NCI-H1048 (cell line): ENCODE measurements at places on chromosomes 16 and 17.

DNA sequence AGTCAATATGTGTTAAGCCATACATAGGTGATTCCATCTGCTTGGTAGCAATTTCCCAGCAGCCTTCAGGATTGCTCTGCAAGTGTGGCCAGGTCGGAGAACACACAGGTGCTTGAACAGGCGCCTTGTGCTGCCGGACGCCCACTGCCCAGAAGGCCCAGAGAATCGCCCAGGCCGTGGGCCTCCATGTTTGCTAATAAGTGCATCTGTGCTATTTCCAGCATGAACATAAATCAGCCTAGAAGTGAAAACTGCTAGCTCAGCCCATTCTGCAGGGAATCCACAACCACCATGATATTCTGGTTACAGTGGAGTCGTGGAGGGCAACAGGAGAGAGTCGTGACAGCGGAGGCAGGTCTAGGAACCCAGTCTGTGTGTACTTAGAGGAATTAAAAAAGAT lies 78.1 kb downstream of the ZFHX3 start:
- no peak for DNase-seq

- DNase-seq: no peak
Observed at GRCh38 chr17:48215583-48216139, 108.1 kb downstream of the SNX11 start.

- no peak for DNase-seq
Observed at GRCh38 chr17:75514299-75514918, 928 bp downstream of the CASKIN2 start.

DNA sequence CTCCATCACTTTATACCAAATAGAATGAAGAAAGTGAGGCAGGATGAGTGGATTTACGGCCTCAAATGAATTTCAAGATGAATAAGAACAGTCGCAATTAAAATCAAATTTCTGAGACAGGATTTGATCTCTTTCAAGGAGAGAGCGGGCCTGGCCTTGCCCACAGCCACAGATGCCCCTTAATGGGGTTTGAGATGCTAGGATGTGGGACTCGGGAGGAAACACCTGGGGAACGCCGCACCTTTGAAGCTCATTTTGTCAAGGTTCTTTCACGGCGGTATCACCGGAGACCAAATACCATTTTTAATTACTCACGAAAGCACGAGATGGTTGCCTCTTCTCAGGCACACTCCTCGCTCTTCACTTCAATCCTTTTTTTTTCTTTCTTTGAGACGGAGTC lies 178.1 kb upstream of the SDK2 start:
- no peak for DNase-seq

GRCh38 chr16:70430667-70431536 lies 8.0 kb downstream of the ST3GAL2 start:
- no peak for DNase-seq

DNA sequence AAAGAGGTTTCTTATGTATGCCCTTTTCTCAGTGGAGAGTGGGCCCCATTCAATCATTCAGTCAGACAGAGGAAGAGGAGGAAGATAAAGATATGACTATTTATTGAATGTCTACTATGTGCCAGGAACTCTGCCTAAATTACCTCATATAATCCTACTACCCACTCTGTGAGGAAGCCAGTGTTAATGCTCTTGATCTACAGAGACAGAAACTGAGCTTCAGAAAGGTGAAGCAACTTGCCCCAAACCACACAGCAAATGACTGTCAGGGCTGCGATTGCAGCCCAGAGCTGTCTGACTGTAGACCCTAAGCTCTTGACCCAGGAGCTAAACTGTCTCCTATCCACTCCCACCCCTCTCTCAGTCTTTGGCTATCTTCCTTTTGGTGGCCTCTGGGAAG lies 8.4 kb downstream of the SRCIN1 start:
- DNase-seq: no peak

DNA sequence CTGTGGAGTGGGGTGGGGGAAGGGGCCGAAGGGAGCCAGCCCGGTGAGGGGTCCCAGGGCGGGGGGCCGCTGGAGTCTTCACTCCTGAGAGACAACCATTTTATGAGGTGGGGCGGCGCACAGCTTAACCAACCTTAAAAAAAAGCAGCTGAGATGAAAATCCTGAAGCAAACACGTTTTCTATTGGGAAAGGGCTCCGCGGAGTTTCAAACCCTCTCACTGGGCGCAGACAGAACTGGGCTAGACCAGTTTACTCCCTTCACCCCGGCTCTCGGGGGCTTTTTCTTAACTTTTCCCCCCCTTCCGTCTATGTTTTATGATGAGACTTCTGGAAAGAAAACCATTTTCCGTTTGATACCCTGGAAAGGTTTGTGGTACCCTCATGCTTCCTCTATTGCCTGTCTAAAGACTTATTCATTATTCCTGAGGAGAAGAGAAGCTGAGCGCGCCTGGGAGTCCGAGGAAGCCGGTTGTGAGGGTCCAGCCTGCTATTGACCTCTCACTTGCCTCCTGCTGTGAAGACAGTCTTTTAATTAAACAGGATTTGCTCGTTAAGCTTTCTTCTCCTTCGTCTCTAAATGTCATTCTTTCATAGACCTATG lies 482 bp upstream of the SSH2 start:
- no peak for DNase-seq

- DNase-seq: no peak
Observed at GRCh38 chr17:72422204-72422504, 301.3 kb downstream of the SOX9 start.

GRCh38 chr16:51696376-51696775 lies 545.3 kb upstream of the SALL1 start:
- no peak for DNase-seq

- DNase-seq: no peak
Observed at GRCh38 chr17:8056976-8057625, 18.2 kb downstream of the ALOX15B start.

DNA sequence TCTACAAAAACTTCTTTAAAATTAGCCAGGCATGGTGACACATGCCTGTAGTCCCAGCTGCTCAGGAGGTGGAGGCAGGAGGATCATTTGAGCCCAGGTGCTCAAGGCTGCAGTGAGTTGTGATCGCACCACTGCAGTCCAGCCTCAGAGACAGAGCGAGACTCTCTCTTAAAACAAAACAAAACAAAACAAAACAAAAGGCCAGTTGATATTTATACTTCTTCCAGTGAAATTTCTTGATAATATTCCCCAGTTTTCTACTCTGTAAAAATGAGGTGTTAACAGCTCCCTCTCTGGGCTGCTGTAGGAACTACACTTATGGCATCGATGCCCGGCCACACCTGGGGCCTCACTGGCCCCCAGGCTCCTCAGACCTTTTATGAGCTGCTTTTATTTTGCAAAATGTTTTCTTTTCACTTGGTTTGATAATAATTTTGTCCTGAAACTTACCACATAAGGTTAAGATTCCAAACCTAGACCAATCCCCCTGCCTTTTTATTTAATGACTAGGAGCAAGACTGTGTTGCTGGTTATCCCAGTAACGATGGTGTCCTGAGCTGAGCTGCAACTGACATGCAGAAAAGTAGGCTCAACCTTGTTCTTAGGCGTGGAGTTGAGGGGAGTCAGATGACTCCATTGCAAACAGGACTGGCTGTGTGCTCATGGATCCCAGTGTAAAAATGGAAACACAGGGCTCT lies 17.6 kb downstream of the MAPK8IP3 start:
- no peak for DNase-seq

DNA sequence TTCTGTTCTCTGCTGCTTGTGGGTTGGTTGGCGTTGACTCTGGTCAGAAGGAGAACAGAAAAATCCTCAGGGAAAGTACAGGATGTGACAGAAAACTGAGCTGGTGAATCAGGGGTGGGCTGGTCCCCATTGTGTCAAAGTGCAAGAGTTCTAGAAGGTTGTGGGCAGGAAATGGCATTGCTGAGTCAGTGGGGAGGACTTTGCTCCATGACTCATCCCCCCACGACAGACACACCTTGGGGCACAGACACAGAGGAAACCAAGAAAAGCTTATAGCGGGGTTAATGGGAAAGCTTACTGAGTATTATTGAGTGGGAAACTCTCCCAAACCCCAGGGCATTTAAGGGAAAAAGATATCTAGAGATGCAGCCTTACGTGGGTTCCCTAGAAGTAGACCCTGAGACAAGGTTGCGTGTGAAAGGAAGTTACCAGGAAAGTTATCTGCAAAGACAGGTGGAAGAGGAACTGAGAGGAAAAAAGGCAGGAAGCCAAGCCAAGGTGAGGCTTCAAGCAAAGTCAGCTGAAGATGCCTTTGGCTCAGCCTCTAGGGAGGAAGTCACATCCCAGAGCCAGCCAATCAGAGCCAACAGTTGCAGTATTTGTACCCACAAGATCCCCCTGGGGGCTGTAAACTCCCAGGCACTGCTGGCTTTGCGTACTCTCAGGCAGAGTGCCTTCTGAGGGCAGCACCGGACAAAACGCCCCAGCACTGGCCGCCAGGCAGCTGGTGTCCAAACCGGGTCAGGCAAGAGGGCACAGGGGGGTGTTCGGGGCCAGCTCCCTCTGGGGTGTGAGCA lies 86.4 kb downstream of the FOXL1 start:
- DNase-seq: no peak

GRCh38 chr17:48484850-48485249 lies 46.0 kb downstream of the HOXB1 start:
- DNase-seq: no peak

DNA sequence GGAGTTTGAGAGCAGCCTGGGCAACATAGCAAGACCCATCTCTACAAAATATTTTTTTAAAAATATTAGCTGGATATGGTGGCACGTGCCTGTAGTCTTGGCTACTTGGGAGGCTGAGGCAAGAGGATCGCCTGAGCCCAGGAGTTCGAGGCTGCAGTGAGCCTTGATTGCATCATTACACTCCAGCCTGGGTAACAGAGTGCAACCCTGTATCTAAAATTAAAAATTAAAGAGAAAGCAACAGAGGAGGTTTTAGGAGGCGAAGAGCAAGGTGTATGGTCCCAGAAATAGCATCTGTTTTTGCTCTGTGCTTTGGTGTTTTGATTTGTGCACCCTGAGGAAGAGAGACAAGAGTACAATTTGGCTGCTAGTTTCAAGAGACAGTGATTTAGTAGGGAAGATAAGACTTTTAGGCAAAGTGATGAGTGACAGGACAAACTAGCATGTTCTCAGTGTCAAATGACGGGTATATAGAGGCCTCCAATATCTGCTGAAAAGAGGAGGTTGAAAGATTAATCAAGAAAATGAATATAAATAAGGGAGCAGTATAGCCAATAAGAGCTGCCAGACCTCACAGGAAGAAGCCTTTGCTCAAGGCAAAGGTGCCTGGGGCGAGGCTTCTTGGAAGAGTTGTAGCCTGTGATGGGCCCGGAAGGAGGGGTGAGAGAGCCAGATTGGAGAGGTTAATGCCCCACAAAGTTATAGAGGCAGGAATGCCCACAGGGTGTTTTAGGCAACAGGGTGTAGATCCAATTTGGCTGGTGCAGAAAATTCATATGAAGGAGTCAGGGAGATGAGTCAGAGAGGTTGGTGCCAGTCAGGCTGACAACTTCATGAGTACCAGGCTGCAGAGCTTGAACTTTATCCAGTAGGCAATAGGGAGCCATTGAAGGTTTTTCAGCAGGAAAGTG lies 11.4 kb downstream of the HLF start:
- DNase-seq: no peak

DNA sequence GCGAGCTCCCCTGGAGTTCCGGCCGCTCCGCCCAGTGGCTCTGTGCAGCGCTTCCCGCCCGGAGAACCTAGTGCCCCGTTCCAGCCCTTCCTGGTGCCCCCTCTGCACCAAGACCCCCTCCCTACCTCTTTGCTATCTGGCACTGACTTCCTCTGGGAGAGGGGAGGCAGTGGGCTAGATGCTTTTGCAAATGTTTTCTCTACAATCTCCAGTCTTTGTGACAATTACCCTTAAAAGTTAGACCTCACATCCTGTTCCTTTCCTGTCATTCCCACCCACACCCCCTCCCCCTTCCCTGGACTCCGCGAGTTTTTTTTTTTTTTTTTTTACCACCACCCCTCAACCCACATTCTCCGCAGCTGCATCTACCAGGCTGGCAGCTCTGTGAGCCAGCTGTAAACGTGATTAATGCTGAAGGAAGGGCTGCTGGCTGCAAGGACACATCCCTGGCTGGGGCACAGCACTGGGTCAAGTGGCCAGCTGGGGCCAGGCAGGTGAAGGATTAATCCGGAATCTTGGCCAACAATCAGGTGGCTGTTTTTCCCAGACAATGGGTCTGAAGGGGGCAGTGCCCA lies 101.5 kb downstream of the MGAT5B start:
- DNase-seq: no peak

DNA sequence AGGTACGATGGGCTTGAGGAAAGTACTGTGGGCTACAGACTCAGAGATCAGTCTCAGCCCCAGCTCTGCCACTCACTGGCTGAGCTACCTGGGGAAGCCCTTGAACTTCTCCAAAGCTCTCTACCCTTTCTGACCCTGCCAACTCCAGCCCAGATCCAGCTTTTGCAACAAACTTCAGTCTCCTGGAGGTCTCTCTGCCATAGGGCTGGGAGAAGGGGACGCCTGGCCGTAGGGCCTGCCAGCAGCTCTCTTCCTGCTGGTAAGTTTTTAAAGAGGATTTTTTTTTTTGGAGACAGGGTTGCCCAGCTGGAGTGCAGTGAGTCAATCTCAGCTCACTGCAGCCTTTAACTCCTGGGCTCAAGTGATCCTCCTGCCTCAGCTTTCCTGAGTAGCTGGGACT lies 11.5 kb downstream of the INPP5K start:
- no peak for DNase-seq

DNA sequence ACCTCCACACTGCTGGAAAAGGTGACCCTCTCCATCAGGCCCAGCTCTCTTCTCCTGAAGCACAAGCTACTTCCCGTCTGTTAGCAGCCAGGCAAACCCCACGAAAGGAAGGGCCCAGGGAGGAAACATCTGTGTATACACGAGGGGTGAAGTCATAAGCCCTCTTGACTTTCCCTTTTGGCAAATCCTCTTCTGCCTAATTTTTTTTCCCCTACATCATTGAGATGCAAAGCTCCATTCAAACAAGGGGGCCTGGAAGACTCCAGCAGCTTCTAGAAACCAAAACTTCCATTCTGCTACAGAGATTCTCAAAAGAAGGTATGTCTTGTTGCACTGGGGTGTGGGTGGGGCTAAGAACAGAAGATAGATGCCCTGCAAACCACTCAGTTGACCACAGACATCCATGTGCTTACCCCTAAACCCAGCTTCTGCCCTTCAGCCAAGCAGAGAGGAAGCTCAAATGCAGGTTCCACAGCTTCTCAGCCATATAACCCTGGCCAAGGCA lies 145.6 kb upstream of the RCVRN start:
- no peak for DNase-seq

DNA sequence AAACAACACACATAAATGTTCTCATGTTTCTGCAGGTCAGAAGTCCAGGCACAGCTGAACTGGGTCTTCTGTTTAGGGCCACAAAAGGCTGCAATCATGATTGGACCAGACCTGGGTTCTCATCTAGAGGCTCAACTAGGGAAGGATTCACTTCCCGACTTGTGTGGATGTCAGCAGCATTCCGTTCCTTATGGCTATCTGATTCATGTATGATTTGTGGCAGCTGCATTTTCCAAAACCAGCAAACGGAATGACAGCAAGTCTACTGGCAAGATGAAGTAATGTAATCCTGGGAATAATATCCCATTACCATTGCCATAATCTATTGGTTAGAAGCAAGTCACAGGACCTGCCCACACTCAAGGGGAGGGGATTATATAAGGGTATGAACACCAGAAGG lies 22.1 kb downstream of the CEP112 start:
- DNase-seq: no peak

GRCh38 chr16:54582631-54583250 lies 296.2 kb upstream of the IRX3 start:
- no peak for DNase-seq
